ENCODE measurements at places on chromosomes 5 and 9.
A peak's percentile ranks its signal among the peaks of the same experiment; 100 is the strongest.

- no peak for DNase-seq
Observed at GRCh38 chr5:137708796-137709559, 26.9 kb downstream of the KLHL3 start.

- DNase-seq: no peak
Observed at GRCh38 chr9:14670718-14671117, 22.5 kb downstream of the ZDHHC21 start.

DNA sequence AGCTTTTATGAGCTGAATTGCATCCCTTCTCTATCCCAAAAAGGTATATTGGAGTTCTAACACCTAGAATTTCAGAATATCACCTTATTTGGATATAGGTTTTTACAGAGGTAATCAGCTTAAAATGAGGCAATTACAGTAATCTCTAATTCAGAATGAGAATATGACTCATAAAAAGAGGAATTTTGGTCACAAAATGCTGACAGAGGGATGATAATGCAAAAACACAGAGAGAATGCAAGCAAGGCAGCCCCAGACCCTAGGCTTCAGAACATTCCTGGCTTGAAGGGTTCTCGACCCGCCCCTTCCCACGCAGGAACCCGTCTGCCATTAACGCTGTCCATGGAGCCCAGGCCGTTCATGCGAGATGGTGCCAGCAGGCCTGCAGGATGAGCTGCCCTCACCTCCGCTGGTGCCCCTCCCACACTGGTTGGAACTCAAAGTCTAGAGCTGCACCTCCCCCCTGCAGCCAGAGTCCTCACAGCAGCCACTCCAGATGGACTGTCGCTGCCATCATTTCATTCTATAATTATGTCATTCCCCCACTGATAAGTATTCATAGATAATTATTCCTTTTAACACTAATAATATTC lies 1173.4 kb upstream of the ACO1 start:
- DNase-seq: peak; percentile 10

DNA sequence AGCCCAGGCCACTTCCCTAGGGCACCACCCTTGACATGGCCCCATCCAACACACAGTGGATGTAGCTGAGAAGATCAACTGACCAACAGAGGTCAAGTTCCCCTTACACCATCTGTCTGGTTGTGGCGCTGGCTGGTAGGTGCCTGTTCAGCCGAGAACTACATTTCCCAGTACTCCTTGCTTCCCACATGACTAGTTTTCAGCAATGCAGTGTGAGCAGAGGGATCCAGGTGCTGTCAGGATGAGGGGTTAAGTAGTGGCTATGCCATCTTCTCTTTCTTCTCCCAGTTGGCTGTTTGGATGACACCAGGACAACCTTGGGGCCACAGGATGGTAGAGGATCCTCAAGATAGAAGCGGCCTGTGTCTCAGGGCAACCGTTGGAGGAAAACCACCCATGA lies 48.6 kb upstream of the SH3PXD2B start:
- no peak for DNase-seq

All from GM12864 (cell line).